ENCODE measurements at places on chromosomes 7 and 10.

- no peak for DNase-seq
These were observed 24.7 kb downstream of the PNLIPRP3 start for GRCh38 chr10:116452338-116452720.

DNA sequence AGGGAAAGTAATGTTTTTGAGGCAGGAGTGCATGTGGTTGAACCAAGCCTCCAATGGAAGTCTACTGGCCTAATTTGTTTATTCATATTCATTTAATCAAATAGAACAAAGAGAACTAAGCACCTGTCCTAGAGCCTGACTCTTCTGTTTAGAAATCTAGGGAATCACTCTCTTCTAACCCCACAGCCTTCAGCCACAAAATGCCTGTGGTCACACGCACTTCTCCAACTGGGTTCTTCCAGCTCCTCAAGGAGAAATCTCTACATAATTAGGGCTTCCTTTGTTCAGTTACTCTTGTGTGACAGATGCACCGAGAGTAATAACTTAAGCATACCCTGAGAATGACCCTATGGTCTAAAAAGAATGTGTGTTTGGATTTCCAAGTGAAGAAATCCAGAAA, 133.7 kb upstream of the NAMPT start:
- DNase-seq = peak; percentile 91

- DNase-seq = peak; percentile 44
These were observed 578 bp downstream of the ZMYND11 start for GRCh38 chr10:135601-136464.

- DNase-seq = peak; percentile 37
These were observed 32.0 kb downstream of the FIGNL1 start for GRCh38 chr7:50418086-50418515.

- no peak for DNase-seq
These were observed 43.2 kb downstream of the SH2D4B start for GRCh38 chr10:80580638-80581468.

- DNase-seq = no peak
These were observed 7.3 kb downstream of the PPP2R2D start for GRCh38 chr10:131908151-131908550.

DNA sequence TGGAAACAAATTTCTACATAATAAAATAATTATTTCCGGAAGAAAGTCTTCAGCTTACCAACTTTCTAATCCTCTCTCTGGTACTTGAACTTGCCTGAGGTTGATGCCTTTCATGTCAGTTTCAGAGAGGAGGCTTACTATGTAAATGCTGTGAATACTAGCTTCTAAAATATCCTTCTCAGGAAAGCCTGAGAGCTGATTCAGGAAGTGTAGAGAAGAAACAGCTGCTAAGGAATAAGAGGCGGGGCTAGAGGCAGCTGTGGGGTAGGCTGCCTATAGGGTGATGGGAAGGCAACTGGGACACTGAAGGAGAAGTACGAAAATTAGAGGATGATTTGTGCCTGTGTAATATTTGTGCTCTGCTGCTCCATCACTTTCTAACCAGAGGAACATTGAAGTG, 69.3 kb downstream of the AVL9 start:
- no peak for DNase-seq

DNA sequence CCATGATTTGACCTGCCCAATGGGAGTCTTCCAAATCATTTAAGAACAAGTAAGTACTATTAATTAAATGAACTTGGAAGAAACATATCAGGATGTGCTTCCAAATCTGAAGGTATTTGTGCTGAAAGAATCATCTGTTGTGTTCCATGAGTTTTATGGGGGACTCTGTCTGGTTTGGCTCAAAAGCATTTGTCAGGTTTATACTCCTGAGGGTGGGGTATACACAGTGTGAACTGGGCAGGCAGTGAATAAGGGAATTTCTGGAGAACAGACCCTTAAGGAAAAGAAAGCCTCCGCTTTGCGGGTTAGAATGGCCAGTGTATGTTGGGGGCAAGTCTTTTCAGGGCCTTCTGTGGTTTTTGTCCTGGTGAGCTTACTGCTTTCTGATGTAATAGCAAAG, 29.9 kb downstream of the TCF7L2 start:
- DNase-seq = no peak

GRCh38 chr7:91164506-91164905, 99.7 kb upstream of the FZD1 start:
- no peak for DNase-seq

GRCh38 chr10:114683593-114683992, 25.5 kb upstream of the ABLIM1 start:
- DNase-seq = no peak

DNA sequence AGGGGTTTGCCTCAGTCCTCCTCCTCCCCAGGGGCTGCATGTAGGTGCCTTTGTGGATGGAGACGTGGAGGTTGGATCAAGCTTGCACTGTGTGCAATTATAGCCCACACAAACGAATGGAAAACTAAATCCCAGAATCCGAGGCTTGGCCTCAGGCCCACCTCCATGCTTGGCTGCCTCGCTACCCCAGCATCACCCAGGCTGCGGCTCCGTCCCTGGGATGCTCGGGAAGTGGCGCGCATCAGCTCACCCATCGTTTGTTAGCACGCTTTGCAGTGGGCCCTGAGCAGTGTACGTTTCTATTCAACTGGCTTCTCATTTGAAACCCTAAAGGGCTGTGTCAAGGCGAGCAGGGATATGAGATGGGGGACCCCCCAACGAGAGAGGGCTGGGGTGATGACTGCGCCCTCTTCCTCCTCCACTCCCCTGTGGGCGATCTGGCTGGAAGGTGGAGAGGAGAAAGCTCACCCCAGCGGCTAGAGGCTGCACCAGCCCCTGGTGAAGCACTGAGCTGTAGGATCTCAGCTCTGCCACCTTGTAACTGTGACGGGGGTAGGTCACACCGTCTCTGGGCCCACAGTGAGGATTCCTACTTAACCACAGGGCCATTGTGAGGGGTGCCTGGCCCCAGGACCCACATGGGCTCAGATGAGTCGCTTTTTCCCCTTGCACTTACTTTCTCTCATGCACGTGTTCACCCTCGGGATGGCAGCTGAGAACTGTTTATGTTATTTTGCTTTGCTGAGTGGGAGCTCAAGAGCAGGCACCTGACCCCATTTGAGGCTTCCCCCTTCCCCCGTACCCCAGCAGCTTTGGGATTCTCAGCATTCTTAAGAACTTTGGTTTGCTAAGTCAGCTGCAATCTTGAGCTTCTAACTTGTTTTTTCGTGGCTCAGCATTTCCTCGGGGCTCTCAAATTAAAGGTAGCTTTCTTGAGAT, 12.7 kb upstream of the BTBD16 start:
- no peak for DNase-seq

GRCh38 chr7:22911889-22912288, 89.2 kb upstream of the TOMM7 start:
- no peak for DNase-seq

- no peak for DNase-seq
These were observed 124.9 kb upstream of the NEBL start for GRCh38 chr10:21021843-21022594.

DNA sequence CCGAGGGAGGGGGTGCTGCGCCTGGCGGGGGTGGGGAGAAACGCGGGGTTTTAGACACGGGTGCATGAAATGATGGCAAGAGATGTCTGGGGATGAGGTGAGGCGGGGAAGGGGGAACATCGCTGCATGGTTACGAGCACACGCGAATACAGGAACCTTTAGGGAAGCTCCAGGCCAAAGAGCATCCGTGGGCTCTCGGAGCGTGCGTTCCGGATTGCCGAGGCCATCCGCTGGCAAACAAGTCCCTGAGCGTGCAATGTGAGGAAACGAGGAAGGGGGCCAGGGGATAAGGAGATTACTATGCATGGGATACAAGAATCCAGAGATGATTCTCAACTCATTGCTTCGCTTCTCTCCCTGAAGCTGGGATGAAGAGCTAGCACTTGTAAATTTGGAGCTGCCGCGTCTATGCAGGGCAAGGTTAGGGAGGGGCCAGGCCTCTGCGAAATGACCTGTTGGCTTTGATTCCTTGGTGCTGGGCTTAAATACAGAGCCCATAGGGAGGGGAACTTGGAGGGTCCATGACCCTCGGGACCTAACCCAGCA, 520 bp upstream of the WNT2 start:
- no peak for DNase-seq

DNA sequence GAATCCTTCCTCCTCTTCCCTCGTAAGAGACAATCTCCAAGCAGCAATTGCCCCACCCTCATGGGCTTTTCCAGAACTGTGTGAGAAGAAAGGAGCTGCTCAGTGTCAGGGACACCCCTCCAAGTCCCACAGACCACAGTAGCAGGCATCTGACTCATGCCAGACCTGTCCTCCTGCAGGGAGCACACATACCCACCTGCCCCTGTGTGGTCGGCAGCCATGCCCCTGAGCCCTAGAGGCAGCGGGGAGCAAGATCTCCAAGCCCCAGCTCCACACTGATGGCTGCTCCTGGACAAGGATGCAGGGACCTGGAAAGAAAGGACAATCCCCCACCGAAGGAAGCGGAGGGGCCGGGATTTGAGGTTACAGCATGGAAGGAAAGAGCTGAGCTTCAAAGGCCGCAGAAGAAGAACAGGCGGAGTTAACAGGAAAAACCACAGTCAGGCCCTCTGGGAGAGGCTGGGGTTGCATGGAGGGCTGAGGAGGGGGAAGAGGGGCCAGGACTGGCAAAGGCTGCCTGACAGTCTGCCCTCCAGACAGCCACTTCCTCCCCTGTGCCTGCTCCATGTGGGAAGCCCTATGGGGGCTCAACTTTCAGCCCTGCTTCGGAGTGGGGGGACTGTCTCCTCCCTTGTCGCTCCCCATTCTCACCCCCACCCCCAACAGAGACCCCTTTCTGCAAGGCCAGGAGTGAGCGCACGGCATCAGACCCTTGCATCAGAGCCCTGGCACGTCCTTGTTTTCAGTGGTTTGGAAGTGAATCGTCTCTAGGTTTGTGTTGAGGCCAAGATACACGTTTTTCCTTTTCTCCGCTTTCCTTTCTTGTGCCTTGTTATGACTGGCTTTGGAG, 46.8 kb downstream of the ASB13 start:
- no peak for DNase-seq

- DNase-seq = no peak
These were observed 56.4 kb downstream of the KAT6B start for GRCh38 chr10:74882831-74883230.

- DNase-seq = no peak
These were observed 20.5 kb upstream of the DNAJB12 start for GRCh38 chr10:72375173-72375572.

DNA sequence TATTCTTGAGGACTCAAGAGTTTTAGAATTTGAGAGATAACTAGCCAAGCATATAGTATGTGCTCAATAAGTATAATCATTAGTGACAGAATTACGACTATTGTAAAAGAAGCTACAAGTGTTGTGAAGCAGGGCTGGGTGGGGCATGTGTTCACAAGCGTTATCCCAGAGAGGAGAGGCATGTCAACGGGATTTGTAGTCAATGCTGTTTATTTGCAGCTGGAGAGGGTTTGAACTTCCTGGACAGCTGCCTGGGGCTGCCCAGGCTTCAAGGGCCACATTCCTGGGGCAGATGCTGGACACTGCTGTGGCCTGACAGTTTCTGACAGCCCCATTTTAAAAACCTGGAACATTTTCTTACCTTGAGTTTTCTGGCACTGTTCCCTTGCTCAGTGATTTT, 36.9 kb upstream of the CDHR3 start:
- DNase-seq = no peak

GRCh38 chr10:21526860-21527597, 1.5 kb upstream of the SKIDA1 start:
- no peak for DNase-seq

GRCh38 chr7:1872191-1873069, 202.4 kb downstream of the ELFN1 start:
- no peak for DNase-seq

GRCh38 chr7:134625550-134625949, 21.1 kb upstream of the BPGM start:
- no peak for DNase-seq

DNA sequence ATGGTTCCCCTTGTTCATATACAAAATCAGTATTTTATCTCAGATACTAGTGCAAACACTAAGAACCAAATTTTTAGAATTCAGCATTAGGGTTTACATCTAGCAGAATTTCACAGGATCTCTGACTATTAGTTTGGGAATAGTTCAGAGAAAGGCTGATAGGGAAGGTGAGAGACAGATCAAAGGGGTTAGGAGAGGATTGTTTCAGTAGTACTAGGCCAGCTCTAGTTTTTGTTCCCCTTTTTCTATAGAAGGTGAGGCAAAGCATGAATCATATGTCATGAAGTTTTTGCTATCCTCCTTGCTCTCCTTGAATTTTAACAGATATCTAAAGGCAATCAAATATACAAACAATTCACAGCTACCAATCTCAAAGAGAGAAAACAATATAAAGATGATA, 26.1 kb upstream of the CTNNA3 start:
- DNase-seq = no peak

DNA sequence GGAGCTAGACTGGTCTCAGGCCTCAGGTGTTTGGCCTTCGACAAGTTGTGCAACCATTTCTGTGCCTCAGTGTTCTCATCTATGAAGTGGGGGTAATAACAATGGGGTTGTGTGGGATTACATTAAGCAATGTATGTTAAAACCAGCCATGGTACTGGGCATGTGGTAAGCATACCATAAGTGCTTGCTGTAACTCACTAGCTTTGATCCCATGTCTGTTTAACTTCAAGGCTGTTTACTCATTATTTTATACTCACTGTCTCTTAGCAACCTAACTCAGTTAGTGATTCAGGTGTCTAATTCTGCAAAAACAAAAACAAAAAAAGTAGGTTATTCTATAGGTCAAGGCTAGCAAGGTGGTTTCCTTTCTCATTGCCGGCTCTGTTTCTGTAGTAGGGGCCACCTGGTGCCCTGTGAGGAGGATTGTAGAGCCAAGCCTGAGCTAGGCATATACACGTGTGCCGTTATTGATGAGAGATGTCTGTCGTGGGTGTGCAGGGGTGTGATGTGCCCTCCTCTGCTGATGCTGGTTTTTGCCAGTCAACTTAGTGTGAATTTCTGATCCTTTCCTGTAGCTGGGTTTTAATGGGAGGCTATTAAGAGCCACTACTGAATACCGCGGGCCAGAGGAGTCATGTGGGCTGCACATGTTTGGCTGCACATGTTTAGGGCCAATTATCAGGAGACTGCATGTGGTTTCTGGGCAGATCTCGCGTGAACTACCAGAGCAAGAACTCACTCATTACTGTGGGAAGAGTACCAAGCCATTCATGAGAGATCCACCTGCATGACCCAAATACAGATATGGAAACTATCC, 56.2 kb downstream of the EEPD1 start:
- no peak for DNase-seq

- no peak for DNase-seq
These were observed 20.8 kb upstream of the VOPP1 start for GRCh38 chr7:55593172-55593514.

GRCh38 chr7:75039709-75040108, 33.9 kb downstream of the RCC1L start:
- no peak for DNase-seq

GRCh38 chr10:60140651-60141632, 234.6 kb upstream of the CCDC6 start:
- DNase-seq = peak; percentile 71

- DNase-seq = no peak
These were observed 654 bp downstream of the ALKBH4 start for GRCh38 chr7:102463841-102464576.
